ENCODE measurements at places on chromosomes 3 and 15. TPM values are rescaled to one million over a fixed set of nuclear protein-coding genes. Genes with fewer than 3 reads are reported as not detected.

Gene DGKG
- 6.7 TPM for total RNA-seq

Gene TBC1D2B
- 94.9 TPM for total RNA-seq

Gene RHOV
- 0.67 TPM for total RNA-seq

Gene MEX3B
- total RNA-seq: 0.40 TPM

Gene SCN11A
- total RNA-seq: 0.67 TPM

Gene SLC2A2
- total RNA-seq: 2.5 TPM

Gene FGF12
- not detected for total RNA-seq

Gene ZNF662
- 7.1 TPM for total RNA-seq

Gene CCDC32
- total RNA-seq: 33.1 TPM

Gene CNTN6
- total RNA-seq: not detected

Gene COL6A5
- not detected for total RNA-seq

Measured in Peyer's patch (tissue), 4 donors.